ENCODE measurements at places on chromosomes 1 and 21.

GRCh38 chr1:21077085-21077484 is 99.6 kb downstream of the EIF4G3 start:
- peaks cover 10% of the 10 kb centered on the region for H3K4me1 ChIP-seq
- H3K36me3 ChIP-seq: no peaks in the 10 kb centered on the region

DNA sequence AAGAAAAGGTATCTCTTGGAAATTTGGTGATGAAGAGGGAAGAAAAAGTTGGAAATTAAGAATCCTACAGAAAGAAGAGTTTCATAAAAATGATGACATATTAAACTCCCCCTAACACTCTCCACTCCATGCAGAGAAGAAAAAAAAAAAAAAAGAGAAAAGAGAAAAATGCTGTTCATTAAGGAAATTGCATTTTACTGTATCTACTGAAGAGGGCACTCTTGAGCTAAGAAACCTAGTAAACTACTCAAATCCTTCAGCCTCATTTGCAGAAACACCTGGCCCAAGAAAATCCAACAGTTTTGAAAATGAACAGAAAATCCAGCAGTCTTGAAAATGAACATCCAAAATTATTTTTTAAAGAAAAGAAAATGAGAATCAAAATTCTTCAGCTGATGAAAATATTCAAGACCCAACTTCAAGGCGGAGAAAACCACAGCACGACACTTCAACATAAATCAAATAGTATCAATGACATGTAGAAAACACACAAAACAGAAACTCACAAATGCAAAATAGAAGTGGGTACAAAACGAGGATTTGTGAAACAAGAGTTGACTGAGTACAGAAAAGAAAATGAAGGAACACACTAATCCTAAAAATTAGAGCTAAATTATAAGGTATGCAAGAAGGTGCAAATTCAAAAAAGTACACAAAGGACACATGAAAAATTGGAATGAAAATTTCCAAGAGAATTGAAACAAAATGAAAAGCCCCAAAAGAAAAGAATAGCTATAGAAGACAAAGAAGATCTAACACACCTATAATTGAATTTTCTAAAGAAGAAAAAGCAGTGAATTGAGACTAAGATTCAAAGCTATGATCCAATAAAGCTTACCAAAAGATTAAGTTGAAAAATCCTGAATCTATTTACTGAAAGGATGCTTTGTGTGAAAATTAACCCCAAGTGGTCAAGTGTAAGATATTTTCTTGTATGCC is 73.2 kb upstream of the DNAJC6 start:
- H3K4me1 ChIP-seq: no peaks in the 10 kb centered on the region
- no peaks in the 10 kb centered on the region for H3K27me3 ChIP-seq
- no peak overlapping the region for H3K27ac ChIP-seq
- H3K36me3 ChIP-seq: no peaks in the 10 kb centered on the region
- no peak overlapping the region for H3K4me3 ChIP-seq

- peaks cover 16% of the 10 kb centered on the region for H3K4me1 ChIP-seq
- no peak overlapping the region for H3K27ac ChIP-seq
- no peaks in the 10 kb centered on the region for H3K36me3 ChIP-seq
- no peaks in the 10 kb centered on the region for H3K27me3 ChIP-seq
These were observed 8.3 kb downstream of the SHISA4 start for GRCh38 chr1:201896951-201897391.

DNA sequence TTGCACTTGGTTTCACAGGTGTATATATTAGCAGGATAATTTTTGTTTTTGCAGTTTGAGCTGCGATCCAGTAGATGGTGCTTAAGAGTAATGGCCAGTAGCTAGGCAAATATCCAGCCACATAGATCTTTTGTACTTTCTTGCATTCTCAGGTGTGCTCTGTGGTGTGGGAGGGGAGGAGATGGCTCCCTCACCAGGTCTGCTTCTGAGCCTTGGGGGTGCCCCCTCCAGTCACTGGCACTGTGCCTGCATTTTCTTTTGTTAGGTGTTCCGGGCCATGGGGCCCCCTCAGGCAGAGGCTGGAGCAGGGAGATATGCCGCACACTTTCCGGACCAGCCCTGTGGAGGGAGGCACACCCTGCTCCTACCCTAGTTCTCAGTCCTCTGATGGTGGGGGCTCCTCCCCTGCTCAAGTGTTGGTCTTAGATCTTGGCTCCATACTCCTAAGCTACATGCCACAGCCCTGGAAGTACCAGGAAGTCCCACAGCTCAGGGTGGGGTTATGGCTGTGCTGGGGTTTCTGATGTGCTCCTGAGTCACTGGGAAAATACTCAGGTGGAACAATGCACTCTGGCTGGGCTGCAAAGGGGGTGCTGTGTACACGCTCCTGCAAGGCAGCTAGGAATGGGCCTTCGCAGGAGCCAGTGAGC is 197.6 kb upstream of the DMRTA2 start:
- DNase-seq: peak; percentile 82
- peak overlapping the region; percentile 77 for H3K27ac ChIP-seq

GRCh38 chr1:29047142-29047541 is 76.6 kb downstream of the TMEM200B start:
- no peak for DNase-seq
- no peaks in the 10 kb centered on the region for H3K4me1 ChIP-seq

DNA sequence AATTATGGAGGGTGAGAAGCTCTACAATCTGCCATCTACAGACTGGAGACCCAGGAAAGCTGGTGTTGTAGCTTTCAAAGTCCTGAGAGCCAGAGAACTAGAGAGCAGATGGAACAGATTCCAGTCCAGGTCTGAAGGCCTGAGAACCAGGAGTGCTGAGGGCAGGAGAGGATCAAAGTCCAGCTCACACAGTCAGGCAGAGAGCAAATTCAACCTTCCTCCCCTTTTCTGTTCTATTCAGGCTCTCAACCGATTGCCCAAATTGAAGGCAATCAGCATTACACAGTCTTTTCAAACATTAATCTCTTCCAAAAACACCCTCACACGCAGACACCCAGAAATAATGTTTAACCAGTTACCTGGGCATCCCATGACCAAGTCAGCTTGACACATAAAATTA is 2.5 kb upstream of the TMPRSS2 start:
- H3K4me1 ChIP-seq: peaks cover 16% of the 10 kb centered on the region
- no peak overlapping the region for H3K27ac ChIP-seq
- DNase-seq: no peak
- no peak overlapping the region for H3K4me3 ChIP-seq
- peaks cover 33% of the 10 kb centered on the region for H3K27me3 ChIP-seq

- no peak for DNase-seq
- no peak overlapping the region for H3K27ac ChIP-seq
- H3K27me3 ChIP-seq: no peaks in the 10 kb centered on the region
- H3K4me3 ChIP-seq: no peak overlapping the region
- no peaks in the 10 kb centered on the region for H3K36me3 ChIP-seq
- 0 out of 2 replicates have a peak, but pooled peaks cover 3% of the 10 kb centered on the region for H3K4me1 ChIP-seq
These were observed 27.1 kb downstream of the SAMSN1 start for GRCh38 chr21:14519000-14519399.

DNA sequence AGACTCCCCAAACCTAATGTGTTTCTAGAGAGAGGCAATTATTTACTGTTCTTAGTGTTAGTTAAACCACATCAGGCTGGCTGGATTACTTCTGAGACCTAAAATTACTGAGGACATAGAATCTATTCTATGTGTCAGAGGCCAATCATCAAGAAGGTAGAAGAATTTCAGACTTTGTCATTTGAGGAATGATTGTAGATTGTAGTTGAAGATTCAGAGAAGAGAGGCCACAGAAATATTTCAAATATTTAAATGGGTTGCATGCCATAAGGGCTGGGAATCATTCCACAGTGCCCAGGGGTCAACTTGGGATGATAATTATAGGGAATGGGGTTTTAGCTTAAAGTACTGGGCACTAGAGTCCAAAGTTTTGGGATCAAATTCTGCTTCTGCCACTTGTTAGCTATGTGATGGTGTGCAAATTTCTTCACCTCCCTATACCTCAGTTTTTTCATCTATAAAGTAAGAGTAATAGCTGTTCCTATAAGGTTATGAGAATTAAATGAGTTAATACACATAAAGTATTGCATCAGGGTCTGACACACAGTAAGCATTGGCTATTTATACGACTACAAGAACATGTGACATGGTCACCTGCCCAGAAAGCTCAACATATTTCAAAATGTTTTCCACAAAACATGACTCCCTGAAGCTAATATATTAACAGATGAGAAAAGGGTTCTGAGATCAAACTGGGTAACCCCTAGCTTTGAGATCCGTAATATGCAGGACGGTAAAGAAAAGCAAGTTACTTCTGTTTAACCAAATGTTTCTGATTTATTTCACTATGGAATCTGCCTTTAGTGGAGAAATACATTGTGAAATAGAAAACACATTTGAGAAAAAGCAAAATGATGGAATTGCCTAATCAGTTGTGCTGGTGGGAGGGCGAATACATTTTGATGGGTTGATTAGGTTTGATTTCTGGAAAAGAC is 69.7 kb upstream of the SPAG17 start:
- no peak overlapping the region for H3K4me3 ChIP-seq
- no peaks in the 10 kb centered on the region for H3K36me3 ChIP-seq
- H3K27me3 ChIP-seq: no peaks in the 10 kb centered on the region
- no peak overlapping the region for H3K27ac ChIP-seq

- H3K27me3 ChIP-seq: peaks cover 47% of the 10 kb centered on the region
- DNase-seq: no peak
- no peak within 1 kb of the TSS for H3K27ac ChIP-seq
- H3K4me1 ChIP-seq: peaks cover 15% of the 10 kb centered on the region
- no peaks in the 10 kb centered on the region for H3K36me3 ChIP-seq
- H3K4me3 ChIP-seq: no peak within 1 kb of the TSS
These were observed at the start of gene SH2D2A for GRCh38 chr1:156816561-156817328. Gene SH2D2A (minus strand): TSS chr1:156816848. CDS start chr1:156816708, 140 bp downstream.

- peaks cover 33% of the 10 kb centered on the region for H3K4me1 ChIP-seq
- H3K36me3 ChIP-seq: no peaks in the 10 kb centered on the region
- H3K27ac ChIP-seq: peak overlapping the region; percentile 70
- H3K27me3 ChIP-seq: peaks cover 23% of the 10 kb centered on the region
- H3K4me3 ChIP-seq: no peak overlapping the region
These were observed 156.6 kb downstream of the SIPA1L2 start for GRCh38 chr1:232473324-232473723.
